ENCODE measurements at places on chromosomes 11 and 22.

DNA sequence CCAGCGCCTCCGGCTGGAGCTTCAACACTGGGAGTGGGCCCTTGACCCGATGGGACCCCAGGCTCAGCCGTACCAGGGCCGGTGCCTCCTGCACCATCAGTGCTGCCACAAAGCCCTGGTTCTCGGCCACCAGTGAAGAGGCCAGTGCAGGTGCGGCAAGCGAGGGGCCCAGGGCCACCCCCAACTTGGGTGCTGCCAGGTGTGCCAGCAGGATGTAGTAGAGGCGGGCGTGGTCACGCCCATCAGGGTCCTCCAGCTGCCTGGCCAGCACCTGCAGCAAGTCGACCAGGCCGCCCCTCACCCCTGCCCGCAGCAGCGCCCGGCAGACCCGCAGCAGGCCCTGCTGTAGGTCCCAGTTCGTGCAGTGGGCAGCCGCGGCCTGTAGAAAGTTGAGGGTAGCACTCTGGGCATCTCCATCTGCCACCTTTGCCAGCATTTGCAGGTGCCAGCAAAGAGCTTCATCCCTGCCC is 2.3 kb downstream of the AP5B1 start:
- no peak for DNase-seq

- no peak for DNase-seq
These were observed 115.2 kb upstream of the PITPNB start for GRCh38 chr22:28034145-28034759.

GRCh38 chr11:125274774-125275173 is 110.2 kb downstream of the PKNOX2 start:
- DNase-seq, result no peak

GRCh38 chr22:21569459-21570170 is 2.1 kb downstream of the UBE2L3 start:
- DNase-seq, result no peak

DNA sequence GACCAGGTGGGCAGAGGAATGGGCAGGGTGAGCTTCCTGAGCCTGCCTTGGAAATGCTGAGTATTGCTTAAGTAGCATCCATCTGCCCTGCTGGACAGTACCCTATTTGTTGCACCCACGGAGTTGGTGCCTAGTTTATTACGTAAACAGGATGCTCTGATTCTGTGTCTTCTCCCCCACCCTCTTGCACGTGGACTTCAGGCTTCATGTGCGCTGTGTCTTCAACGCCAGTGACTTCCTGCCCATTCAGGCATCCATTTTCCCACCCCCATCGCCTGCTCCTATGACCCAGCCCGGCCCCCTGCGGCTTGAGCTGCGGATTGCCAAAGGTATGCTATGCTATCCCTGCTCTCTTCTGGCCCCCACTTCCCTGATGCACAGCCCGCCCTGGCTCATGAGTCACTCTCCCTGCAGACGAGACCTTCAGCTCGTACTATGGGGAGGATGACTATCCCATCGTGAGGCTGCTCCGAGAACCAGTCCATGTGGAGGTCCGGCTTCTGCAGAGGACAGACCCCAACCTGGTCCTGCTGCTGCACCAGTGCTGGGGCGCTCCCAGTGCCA is 5.7 kb downstream of the ZP1 start:
- DNase-seq, result no peak

DNA sequence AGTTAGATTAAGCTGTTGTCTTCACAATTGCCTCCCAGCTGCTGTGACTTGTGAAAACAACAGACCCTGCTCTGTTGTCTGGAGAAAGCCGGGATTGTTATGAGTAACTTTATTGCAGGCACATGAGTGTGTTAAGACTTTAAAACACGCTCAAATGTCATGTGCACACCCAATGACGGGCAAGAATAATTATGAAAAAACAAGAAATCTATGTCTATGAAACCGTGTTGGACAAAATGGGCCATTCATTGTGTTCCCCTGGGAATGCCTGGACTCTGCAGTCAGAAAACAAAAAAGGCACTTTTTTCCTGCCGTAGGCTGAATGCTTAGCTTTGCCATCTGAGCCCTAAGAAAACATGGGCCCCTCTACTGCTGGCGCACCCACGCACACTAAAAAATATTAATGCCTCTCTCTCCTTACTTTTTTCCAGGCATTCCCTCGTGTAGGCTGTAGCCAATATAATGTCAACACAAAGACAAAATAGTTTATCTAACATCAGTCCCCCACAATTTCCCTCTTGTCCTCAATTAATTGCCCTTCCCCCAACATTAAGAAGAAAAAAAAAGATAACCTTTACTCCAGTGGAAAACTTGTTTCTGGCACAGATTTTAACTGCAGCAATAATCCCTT is 207.9 kb downstream of the SOX6 start:
- no peak for DNase-seq

GRCh38 chr11:126102436-126102981 is 39.8 kb upstream of the CDON start:
- no peak for DNase-seq

Measured in stimulated activated CD4-positive, alpha-beta T cell treated with anti-CD3 and anti-CD28 coated beads, TNF-alpha, amount 100 ng/mL, for 48 hours (primary cell).